Activated CD4-positive, CD25-positive, alpha-beta regulatory T cell treated with anti-CD3 and anti-CD28 coated beads, Interleukin-2, amount 50 U/mL, for 72 hours (primary cell): ENCODE measurements at places on chromosomes 12 and 14.

- DNase-seq, result no peak
Observed at GRCh38 chr14:51993285-51993920, 4.1 kb downstream of the RTRAF start.

DNA sequence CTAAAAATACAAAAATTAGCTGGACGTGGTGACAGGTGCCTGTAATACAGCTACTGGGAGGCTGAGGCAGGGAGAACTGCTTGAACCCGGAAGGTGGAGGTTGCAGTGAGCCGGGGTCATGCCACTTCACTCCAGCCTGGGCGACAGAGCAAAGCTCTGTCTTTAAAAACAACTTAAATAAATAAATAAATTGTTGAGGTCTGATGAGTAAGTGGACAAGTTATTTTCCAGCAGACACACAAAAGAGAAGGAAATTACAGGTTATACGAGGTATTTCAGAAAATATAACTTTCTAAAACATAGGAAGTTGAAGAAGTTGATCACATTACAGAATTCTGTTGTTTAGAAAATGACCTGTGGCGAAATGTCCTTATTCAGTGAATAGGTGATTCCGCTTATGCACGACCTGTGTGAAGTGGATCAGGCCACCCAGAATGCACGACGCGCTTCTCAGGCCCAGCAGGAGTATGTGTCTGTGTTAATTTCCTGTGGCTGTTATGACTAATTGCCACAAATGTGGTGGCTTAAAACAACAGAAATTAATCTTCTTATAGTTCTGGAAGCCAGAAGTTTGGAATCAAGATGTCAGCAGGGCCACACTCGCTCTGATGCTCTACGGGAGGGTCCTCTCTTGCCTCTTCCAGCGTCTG, 38.1 kb downstream of the P2RX7 start:
- DNase-seq, result no peak

- DNase-seq, result no peak
Observed at GRCh38 chr12:51013441-51013840, 12.7 kb downstream of the SLC11A2 start.

DNA sequence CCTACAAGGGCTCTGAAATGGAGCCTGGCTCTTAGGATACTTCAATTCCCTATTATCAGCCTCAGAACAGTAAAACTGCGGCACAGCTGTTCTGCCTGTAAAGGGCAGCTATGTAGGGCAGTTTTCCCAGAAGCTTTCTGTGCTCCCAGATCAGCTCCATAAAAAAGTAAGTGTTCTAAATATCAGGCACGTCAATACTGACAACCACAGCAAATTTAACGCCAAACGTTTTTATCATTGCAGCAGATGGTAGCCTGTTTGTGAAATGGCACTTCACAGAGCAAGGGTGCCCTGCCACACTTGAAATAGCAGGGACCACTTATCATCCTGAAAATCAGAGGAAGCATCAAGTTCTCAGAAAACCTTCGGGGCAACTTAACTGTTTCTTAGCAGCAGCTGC, 54.8 kb upstream of the PTHLH start:
- DNase-seq, result no peak

DNA sequence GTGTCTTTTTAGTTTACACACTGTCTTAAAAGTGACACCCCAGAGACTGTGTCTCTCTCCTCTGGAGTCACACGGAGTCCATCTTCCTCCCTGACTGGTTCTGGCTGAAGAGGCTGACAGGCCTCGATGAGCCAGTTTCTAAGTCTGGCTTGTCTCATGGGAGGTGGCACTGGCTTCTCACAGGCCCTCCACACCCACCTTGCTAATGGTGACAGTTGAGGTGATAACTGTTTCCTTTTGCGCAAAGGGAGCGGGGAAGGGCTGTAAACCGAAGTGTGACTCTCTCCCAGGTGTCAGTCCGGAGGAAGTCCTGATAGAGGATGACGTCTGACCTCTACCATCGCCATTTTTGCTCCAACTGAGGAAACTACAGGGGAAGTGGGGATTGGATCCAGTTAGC, 30.2 kb downstream of the KCTD10 start:
- DNase-seq, result no peak

DNA sequence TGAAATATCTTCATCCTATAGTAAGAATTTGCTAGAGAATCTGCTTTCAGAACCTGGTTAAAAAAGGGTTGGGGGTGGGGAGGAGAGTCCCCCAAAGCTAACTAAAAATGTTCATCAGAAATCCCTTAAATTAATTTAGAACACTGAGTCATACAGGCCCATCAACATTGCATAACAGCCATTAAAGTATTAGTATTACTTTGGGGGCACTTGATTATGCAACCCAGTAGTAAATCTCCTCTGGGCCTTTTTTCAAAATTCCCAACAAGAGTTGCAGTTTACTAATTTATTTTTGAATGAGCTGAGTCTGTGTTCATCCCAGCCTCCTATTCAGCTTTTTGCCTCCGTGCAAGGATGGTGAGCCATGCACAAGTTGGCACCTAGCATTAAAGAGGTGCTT, 8.8 kb upstream of the SLC24A4 start:
- DNase-seq, result no peak

DNA sequence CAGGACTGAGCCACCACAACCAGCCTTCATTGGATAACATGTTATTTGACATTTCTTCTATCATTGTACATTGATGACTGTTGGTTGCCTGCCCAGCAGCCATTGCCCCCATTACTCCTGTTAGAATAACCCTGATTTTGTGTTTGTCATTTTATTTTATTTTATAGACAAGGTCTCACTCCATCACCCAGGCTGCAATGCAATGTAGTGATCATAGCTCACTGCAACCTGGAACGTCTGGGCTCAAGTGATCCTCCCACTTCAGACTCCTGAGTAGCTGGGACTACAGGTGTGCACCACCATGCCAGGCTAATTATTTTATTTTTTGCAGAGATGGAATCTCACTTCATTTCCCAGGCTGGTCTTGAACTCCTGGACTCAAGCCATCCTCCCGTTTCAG, 33.2 kb upstream of the LTA4H start:
- no peak for DNase-seq

DNA sequence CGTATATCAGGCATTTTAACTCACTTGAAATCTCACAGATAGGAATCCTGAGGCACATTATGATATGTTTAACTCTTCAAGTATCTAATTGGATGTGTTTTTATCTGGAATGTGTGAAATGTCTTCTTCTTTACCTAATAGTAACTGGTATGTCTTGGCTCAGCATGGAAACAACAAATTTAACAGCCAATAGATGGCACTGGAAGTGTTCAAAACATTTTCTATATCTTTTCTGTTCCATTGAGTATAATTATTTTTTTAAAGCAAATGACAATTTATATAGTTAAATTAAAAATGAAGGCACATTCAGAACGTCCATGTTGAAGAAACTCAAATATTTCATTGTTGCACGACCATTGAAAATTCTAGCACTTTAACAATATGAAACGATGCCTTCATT, 164.6 kb upstream of the SLC16A7 start:
- no peak for DNase-seq

GRCh38 chr14:80930836-80931389, 10.6 kb downstream of the CEP128 start:
- no peak for DNase-seq

- no peak for DNase-seq
Observed at GRCh38 chr14:81006266-81006665, 50.8 kb downstream of the TSHR start.

DNA sequence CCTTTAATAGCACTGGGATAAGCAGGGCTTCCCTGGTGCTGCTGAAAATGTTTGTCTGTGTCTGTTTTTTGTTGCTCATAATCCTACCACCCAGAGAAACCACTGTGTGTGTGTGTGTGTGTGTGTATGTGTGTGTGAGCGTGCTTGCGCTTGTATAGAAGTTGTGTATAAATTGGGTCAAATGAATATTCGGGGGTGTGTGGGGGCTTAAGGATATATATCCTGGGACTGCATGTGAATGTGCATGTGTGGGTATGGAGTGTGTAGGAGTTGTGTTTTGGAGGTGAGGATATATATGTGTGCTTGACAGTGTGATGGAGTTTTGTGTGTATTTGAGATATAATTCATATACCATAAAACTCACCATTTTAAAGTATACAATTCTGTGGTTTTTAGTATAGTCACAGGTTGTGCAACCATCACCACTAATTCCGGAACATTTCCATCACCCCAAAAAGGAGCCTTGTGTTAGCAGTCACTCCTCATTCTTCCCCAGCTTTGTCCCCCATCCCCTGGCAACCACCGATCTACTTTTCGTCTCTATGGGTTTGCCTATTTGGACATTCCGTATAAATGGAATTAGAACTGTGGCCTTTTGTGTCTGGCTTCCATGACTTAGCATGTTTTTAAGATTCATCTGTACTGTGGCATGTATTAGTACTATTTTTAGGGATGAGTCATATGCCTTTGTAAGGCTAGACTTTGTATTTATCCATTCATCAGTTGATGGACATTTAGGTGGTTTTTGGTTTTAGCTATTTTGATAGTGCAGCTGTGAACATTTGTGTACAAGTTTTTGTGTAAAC, 25.6 kb downstream of the TCTN1 start:
- no peak for DNase-seq

GRCh38 chr14:92965281-92965680, 42.3 kb downstream of the CHGA start:
- DNase-seq, result no peak

- DNase-seq, result no peak
Observed at GRCh38 chr12:117985182-117985581, 16.4 kb upstream of the KSR2 start.
